Activated naive CD8-positive, alpha-beta T cell treated with anti-CD3 and anti-CD28 coated beads, Interleukin-2, amount 10 ng/mL, durations not matched to agents 7 days and 5 days (primary cell): ENCODE measurements at places on chromosomes 7 and 10. TPM values are rescaled to one million over a fixed set of nuclear protein-coding genes. Genes with fewer than 3 reads are reported as not detected.

DNA sequence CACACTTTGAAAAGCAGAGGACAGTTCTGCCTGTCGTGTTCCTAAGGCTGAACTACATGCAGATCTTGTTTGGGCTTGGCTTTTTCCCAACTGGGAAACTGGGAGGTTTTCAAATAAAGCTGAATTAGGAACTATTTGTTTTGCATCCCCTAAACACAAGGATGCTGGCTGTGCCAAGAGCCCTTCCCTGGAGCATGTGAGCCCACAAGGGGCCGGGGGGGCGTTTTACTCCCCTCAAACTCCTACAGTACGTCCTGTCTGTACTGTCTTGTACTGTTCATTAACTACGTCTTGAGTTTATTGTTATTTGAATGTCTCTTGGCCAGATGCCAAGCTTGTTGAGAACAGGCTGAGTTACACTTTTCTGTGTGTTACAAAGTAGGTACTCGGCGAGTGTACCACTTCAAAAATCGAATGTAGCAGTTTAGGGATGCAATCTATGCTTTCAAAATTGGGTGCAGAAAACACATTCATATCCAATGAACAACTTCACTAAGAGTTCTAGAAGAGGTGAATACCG is 94.9 kb downstream of the GFRA1 start:
- no peaks in the 10 kb centered on the region for H3K27me3 ChIP-seq
- no peak for DNase-seq
- H3K4me1 ChIP-seq, result no peaks in the 10 kb centered on the region
- no peak overlapping the region for H3K27ac ChIP-seq
- H3K36me3 ChIP-seq, result no peaks in the 10 kb centered on the region

- no peak overlapping the region for H3K4me3 ChIP-seq
- no peaks in the 10 kb centered on the region for H3K27me3 ChIP-seq
- H3K4me1 ChIP-seq, result peaks cover 13% of the 10 kb centered on the region
- no peak overlapping the region for H3K27ac ChIP-seq
- H3K36me3 ChIP-seq, result peaks cover 13% of the 10 kb centered on the region
Observed at GRCh38 chr7:65471587-65471986, 97.9 kb downstream of the ZNF92 start.

DNA sequence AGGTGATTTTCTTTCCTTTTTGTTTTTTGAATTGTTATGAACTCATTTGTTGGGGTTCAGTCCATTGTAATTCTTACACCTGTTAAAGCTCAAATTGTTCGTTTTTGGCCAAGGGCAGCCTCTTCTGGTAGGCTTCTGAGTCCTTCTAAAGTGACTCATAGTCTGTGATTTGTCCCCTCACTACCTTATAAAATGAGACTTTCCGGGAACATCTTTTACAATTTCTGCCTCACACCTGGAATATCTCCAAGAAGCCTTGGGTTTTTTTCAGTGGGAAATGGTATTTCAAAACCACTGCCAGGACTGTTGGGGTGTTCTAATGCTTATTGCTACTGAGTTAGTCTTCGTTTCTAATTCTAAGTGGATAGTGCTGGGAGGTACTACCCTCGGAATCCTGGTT is 56.7 kb downstream of the BMPR1A start:
- H3K4me1 ChIP-seq, result peaks cover 3% of the 10 kb centered on the region
- no peak overlapping the region for H3K27ac ChIP-seq
- H3K27me3 ChIP-seq, result no peaks in the 10 kb centered on the region
- no peak for DNase-seq
- H3K4me3 ChIP-seq, result no peak overlapping the region

DNA sequence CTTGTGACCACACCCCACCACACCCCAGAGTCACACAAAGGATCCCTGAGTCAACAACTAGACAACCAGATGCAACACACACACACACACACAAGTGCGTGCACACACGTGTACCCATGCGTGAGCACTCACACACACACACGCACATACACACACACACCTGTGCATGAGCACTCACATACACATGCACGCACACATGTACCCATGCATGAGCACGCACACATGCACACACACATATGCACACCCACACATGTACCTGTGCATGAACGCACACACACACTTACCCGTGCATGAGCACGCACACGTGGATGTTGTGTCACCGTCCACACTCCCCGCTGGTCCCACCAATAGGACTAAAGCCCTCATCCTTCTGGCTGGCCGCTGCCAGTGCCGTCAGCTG is 60.4 kb downstream of the HTR5A start:
- no peaks in the 10 kb centered on the region for H3K36me3 ChIP-seq
- H3K27ac ChIP-seq, result no peak overlapping the region
- no peaks in the 10 kb centered on the region for H3K4me1 ChIP-seq
- no peak overlapping the region for H3K4me3 ChIP-seq
- DNase-seq, result no peak

DNA sequence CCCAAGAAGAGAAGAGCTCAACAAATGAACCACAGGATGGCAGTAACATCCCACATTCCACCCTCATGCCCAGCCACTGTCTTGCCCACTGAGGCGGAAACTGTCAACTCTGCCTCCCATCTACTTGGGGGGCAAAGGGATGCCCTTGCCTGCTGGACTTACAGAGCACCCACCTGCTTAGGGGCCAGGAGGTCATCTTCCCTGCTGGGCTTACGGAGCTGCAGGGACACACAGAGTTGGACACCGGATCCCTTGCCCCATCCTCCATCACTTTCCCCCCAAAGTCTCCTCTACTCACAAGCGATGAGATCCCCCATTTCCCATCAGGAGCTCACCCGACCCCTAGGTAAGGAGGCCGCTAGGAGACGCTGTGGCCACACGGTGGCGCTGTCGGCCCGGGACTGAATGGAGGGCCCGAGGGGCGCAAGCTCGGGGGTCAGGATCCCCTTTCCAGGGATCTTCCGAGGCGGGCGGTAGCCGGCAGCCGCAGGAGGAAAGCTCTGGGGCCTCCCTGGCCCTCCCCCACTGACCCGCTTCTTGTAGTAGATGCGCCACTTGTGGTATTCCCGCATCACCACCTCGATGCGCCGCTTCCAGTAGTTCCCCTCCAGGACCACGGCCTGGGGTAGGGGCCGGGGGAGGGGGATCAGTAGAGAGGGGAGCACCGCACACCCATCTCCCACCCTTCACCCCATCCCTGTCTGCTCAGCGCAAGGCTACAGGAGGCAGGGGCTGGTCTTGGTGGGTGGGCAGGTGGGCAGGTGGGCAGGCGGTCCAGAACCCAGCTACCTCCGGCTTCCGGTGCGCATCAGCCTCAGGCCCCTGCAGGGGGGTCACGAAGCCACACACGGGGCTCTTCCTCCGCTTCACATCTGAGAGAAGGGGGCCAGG is 17.3 kb downstream of the MLXIPL start:
- H3K27ac ChIP-seq, result no peak overlapping the region
- H3K4me3 ChIP-seq, result no peak overlapping the region
- peak; percentile 81 for DNase-seq

DNA sequence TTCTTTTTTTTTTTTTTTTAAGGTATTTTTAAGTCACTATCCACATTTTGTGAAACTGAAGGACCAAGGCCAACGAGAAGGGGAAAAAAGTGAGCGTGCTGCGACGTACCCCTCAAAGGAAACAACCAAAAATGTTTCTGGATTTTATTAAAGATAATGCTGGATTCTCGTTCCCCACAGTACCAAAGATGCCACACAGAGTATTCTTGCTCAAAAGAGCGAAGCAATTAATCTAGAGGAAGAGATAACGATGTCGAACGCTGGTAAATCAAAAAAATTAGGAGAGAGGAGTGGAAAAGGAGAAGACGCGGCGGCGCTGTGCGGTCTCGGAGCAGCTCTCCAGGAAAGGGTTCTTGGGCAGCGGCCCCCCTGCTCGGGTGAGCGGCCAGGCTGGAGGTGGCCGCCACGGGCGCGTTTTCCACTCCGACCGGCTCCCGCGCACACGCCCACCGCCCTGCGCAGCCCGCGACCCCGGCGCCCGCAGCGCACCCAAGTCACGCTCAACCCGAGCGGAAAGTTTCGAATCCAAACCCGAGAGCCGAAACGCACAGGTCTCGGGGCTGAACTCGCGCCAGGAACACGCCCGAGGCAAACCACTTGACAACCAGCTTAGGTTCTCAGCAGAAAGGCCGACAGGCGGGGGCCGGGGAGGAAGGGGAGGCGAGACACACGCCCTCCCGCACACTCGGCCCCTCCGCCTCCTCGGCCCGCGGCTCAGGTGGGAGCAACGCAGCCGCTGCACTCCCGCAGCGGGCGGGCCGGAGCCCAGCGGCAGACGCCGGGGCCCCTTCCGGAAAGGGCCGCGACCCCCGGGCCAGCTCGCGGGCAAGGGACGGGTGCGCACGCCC is 989 bp downstream of the SRPK2 start:
- H3K27ac ChIP-seq, result peak overlapping the region; percentile 78
- peaks cover 3% of the 10 kb centered on the region for H3K27me3 ChIP-seq
- peak overlapping the region; percentile 92 for H3K4me3 ChIP-seq
- peaks cover 20% of the 10 kb centered on the region for H3K4me1 ChIP-seq
- peaks cover 8% of the 10 kb centered on the region for H3K36me3 ChIP-seq
- DNase-seq, result peak; percentile 65

The RSU1 gene
- 69.5 TPM for total RNA-seq
